Epithelial cell of umbilical artery (primary cell): ENCODE measurements at places on chromosomes 1 and 21. TPM values are rescaled to one million over a fixed set of nuclear protein-coding genes. Genes with fewer than 3 reads are reported as not detected.

MATN1 gene
- total RNA-seq: under 0.01 TPM in 1 of 2 replicates, not detected in the other

PHGDH gene
- 83.8 and 107 TPM in 2 replicates for total RNA-seq

EFNA1 gene
- 57.0 and 96.1 TPM in 2 replicates for total RNA-seq

HSPA6 gene
- total RNA-seq: 0.30 and 0.32 TPM in 2 replicates

ZC3H12A gene
- total RNA-seq: 3.9 and 5.6 TPM in 2 replicates
